Activated CD8-positive, alpha-beta memory T cell treated with anti-CD3 and anti-CD28 coated beads, Interleukin-2, amount 10 ng/mL, durations not matched to agents 7 days and 5 days (primary cell): ENCODE measurements at places on chromosomes 6 and 20.

GRCh38 chr6:51098246-51098645, 279.6 kb downstream of the TFAP2B start:
- no peak for DNase-seq
- H3K4me1 ChIP-seq, result no peaks in the 10 kb centered on the region
- H3K27ac ChIP-seq, result no peak overlapping the region
- H3K36me3 ChIP-seq, result no peaks in the 10 kb centered on the region

DNA sequence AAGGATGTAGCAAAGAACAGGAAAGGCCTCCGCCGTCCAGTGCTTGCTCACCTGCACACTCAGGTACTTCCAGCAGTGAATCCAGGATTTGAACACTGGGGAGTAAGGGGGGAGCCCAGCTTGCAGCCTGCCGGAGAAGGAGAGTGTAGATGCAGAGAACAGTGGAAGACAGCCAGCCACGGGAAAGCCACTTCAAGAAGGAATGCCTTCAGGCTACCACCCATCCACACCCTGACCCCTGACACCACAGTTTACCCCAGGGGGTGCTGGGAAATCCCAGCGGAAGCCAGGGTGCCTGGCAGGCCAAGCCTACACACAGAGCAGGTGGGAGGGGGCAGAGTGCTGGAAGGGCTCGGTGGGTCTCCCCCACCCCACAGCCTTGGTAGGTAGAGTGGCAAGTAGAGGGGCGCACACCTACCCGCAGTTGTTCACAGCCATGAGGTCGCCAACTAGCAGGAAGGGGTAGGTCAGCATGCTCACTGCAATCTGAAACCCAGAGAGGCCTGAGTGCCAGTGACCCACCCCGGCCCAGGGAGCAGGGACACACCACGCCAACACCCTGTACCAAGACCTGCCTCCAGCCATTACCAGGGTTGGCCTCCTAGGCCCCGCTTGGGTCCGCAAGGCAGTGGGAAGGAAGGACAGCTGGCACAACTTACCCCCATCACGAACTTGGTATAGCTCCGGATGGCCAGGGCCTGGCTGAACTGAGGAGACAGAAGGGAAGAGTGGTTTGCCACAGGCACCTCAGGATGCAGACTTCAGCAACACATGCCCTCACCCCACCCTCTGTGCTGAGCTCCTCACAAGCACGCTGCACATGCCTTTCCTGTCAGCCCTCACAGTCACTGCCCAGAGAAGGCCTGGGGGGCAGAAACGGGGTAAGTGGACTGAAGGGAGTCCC, 15.7 kb downstream of the PI16 start:
- H3K4me1 ChIP-seq, result peaks cover 1% of the 10 kb centered on the region
- no peaks in the 10 kb centered on the region for H3K27me3 ChIP-seq
- no peak overlapping the region for H3K27ac ChIP-seq
- H3K36me3 ChIP-seq, result peaks cover 53% of the 10 kb centered on the region
- DNase-seq, result no peak

- no peak overlapping the region for H3K4me3 ChIP-seq
- no peaks in the 10 kb centered on the region for H3K36me3 ChIP-seq
- no peaks in the 10 kb centered on the region for H3K4me1 ChIP-seq
- no peak for DNase-seq
- H3K27me3 ChIP-seq, result no peaks in the 10 kb centered on the region
- H3K27ac ChIP-seq, result no peak overlapping the region
These were observed 745.1 kb upstream of the MARCKS start for GRCh38 chr6:113112086-113112485.

DNA sequence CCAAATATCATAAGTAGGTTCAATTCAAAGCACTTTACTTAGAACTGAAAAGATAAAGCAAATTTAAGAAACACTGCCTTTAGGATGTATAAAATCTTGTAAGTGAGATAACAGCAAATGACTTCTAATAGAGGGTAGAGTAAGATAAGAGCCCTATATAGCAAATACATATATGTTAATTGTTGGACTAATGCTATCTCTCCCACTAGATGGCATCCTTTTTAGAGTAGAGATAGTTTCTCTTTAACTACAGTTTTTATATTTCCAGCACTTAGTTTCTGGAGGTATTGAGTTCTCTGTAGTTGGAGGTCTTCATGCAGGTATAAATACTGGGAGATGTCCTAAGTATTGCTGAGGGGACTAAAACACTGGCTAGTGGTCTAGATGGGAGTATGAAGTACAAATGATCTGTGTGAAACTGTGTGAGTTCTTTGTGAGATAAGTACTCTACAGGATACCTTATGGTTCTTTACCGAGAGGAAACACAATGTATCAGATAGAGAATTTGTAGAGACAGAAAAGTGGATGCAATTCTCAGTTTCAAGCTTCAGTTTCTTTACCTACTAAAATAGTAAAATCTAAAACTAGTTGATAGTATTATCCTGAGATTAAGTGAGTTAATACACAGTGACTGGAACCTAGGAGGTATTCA, 399.3 kb downstream of the KHDRBS2 start:
- no peak for DNase-seq
- no peak overlapping the region for H3K27ac ChIP-seq
- H3K4me1 ChIP-seq, result no peaks in the 10 kb centered on the region
- no peak overlapping the region for H3K4me3 ChIP-seq
- no peaks in the 10 kb centered on the region for H3K36me3 ChIP-seq

DNA sequence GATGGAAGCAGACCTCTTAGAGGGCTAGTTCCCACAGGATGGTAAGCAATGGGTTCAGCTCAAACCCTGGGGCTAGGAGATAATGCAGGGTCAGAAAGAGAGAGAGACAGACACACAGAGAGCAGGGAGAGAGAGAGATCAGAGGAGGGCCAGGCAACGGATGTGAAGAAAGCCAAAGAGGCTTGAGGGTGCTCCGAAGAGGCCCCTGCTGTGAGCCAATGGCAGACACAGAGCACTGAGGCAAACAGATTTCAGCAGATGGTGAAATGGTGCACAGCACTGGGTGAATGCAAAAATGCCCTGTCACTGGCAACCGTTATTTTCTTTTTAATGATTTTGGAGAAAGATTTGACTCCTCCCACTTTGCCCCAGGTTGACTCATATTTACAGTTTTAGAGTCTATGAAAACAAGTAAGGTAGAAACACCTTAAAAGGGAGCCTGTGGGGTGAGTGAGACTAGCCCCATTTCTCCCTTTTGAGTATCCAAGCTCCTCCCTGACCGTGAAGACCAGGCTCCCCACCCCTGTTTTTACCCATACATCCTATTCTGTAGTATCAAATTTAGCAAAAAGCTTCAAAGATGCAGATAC, 840 bp downstream of the DEFB132 start:
- peaks cover 8% of the 10 kb centered on the region for H3K4me1 ChIP-seq
- H3K36me3 ChIP-seq, result no peaks in the 10 kb centered on the region
- peaks cover 7% of the 10 kb centered on the region for H3K27me3 ChIP-seq
- H3K27ac ChIP-seq, result no peak overlapping the region
